ENCODE measurements at places on chromosomes 3 and 15.

DNA sequence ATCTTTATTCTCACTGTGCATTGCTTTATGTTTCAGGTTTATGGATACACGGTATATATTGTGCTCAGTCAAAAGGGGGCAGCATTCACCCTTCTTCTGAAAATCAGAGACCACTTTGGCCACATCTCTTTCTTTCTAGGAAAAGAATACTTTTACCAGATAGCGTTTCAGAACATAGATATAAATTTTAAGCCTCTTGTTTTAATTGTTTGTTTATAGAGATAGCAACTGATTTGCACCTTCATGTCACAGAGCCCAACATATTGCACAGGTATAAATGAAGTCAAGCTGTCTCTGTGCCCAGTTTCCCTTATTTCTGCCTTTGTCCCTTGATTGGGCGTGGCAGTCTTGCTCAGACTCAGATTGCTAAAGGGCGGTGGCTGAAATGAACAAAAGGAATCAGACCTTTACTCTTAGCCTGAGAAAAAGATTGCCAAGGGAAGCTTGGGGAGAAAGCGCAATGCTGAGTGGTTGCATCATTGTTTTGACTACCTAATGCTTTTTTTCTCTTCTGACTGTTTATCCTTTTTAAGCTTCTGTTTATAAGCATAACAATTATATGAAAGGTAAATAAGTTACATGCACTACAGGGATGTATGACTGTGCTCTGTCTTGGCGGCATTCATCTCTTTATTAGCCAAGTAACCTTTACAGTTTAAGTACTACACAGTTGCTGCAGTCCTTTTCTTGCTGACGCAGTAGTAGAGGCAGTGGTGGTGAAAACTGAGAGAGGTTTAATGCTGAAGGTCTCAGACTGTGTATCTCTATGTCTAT lies 70.8 kb upstream of the ZBTB20 start:
- DNase-seq: peak; percentile 64

DNA sequence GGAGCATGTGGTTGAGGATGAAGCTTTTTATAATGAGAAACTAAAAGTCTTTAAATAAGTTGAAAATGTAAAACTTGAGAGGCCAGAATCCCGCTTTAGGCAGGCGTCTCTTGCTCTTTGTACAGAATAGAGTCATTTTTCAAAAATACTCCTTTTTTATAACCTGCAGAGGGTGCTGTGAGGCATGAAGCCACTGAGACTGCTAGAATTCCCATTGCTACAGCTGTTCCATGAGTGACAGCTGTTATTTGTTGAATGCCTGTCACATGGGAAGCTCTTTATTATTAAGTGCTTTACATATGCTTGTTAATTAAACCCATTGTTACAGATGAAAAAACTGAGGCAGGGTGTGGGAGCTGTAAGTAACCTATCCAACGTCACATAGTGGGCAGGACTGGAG lies 18.5 kb downstream of the MINAR1 start:
- DNase-seq: no peak

- no peak for DNase-seq
These were observed 76.5 kb downstream of the MYH15 start for GRCh38 chr3:108433928-108434327.

GRCh38 chr15:83709241-83709640 lies 55.3 kb downstream of the ADAMTSL3 start:
- peak; percentile 48 for DNase-seq

- peak; percentile 86 for DNase-seq
These were observed 84.6 kb downstream of the ZBTB20 start for GRCh38 chr3:115062412-115062956.

GRCh38 chr3:45670991-45671390 lies 18.2 kb upstream of the SACM1L start:
- peak; percentile 96 for DNase-seq

DNA sequence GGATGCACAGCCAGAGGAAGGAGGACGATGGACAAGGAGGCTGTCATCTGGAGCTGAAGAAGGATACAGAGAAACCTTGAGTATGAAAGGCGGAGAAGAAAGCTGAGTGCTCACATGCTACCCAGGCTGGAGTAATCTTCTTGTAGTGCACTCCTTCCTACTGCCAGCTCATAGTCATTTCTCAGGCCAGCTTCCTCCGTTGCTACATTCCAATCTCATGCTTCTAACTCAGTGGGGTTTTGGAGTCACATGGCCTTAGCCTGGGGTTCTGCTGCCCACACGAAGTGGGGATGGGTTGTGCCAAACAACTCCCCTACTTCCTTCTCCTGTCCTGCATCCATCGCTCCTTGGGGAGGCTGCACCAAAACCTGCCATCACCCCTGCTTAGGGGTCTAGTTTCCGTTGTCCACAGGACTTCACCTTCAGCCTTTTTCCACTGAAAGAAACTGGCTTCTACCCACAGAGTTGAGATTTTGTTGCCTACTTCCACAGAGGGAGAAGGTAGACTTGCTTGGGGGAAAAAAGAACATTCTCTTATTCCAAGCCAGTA lies 239.9 kb downstream of the EPHB1 start:
- DNase-seq: peak; percentile 42

DNA sequence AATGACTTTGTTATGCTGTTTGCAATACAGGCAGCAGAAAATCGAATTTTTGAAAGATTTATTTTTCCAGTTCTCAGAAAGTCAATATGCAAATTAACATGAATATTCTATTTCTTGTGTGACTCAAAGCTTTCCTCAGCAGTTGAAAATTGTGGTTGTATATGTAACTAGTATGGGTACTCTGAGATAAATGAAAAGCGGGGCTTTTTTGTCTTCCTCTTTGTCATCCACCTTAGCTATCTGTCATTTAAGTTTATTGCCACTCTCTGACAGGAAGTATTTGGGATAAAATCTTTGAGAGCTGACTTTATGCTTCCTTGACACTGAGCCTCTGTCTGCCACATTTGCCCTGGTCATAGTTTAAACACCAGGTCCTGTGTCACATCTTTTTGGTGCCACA lies 91.5 kb downstream of the ATG7 start:
- no peak for DNase-seq

GRCh38 chr3:142120707-142121106 lies 28.6 kb downstream of the TFDP2 start:
- DNase-seq: no peak

DNA sequence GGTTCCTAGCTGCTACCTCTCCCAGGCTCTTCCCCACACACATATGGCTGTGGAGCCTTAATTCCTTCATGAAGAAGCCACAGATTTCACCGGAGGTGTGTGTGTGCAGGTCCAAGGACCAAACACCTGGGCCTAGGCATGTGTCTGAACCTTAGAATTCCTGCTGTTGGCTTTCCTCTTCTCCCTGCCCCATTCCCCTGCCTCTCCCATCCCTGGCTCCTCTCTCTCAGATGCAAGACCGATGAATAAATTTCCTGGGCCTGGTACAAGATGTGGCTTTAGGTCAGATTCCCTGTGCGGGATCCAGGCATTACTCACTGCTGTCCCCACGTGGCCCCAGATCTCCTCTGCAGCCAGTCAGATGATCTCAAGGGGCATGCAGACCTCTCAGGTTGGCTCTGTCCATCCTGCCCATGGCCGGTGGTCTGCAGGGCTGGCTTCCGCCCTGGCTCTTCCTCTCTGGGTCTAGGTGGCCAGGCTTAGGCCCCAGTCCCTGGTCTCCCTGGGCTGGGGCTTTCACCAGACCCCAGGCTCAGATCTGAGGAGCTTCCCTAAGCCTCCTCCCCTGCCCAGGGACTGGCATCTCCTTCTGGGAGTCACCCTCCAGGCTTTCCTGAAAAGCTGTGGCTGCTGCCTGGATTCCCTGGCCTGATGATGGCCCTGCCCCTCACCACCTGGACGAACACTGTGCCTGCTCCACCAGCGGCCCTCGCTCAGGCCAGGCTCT lies 20.5 kb downstream of the CCR9 start:
- peak; percentile 69 for DNase-seq

DNA sequence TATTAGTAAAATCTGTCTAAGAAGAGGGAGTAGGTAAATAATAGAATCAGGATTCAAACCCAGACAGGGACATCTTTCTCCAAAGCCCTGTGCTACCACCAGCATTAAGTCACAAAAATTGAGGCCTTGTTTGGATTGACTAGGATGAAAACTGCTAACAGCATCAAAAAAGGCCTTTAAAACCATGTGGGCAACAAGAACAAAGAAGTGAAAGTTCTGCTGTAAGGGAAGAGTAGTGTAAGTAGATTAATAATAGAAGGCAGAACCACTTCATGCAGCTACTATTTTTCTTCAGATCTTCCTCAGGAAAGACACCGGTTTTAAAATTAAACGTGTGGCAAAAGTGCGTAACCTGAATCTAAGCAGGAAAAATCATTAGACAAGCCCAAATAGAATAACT lies 15.3 kb upstream of the KBTBD12 start:
- no peak for DNase-seq

DNA sequence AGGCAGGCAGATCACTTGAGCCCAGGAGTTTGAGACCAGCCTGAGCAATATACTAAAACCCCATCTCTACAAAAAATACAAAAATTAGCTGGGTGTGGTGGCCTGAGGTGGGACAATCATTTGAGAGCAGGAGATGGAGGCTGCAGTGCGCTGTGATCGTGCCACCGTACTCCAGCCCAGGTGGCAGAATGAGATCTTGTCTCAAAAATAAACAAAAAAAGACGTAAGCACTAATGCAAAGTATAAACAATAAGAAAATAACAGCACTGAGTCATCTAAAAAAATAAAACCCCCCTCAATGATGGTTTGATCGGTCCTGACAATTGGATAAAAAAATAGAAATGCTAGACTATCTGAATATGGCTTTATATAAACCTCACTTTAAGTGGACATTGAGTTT lies 3.6 kb downstream of the PPP1R2 start:
- no peak for DNase-seq

- peak; percentile 2 for DNase-seq
These were observed 48.7 kb downstream of the NMNAT3 start for GRCh38 chr3:139629033-139629432.

DNA sequence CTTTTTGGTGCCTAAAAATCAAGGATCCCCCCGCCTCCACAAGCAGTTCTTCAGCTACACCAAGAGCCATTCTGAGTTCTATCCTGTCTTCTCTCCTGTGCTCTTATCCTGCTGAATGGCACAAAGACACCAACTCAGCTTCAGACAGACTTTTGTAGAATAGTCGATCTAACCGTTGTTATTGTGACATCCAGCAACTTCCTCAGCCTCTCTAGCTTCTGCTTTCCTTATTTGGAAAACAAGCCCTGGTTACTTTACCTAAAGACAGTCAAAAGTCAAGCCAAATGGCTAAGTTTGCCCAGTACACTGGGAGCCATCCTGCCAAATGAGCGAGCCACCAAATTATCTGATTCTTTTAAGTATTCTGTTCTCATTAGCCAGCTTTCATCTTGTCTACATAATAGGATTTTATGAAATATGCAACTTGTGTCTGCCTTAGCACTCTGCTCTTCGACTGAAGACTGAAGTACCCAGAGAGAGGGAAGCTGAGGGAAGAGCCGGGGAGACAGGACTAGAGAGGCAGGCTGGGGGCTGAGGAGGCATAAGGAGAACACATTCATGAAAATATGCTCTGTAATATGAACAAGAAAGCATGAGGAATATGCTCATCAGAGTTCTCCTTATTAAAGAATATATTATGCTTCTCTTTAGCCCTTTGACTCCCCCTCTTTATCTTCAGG lies 35.1 kb downstream of the LYZL4 start:
- no peak for DNase-seq

GRCh38 chr3:176554791-176555654 lies 642.3 kb downstream of the TBL1XR1 start:
- DNase-seq: no peak

DNA sequence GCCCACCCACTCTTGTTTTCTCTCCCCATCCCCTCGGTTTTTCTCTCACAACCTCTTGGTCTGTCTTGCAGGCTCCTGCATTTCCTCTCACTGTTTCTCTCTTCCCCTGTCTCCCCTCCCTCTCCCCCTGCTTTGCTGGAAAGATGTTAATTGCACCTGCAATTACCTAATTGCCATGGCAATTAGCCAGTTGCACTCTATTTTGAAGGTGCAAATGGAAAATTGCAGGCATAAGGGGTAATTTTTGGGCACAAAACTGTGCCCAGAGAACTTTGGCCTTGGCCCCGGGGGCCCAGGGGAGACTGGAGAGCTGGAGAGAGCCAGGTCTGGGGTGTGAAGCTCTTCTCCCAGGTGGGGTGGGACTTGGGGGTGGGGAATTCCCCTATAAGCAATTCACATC lies 164.5 kb upstream of the TLE3 start:
- DNase-seq: no peak

DNA sequence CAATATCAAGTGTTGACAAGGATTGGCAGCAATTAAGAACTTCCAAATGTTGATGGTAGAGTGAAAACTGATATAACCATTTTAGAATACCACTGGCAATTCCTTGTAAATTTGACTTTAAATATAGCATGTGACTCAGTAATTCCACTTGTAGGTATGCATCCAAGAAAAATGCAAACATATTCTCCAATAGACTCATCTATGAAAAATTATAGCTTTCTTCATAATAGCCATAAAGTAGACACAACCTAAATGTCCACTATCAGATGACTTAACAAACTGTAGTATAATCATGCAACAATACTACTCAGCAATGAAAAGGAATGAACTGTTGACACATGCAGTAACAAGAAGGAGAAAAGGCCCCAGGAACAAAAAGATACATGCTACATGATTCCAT lies 988.1 kb downstream of the FHIT start:
- no peak for DNase-seq

- DNase-seq: no peak
These were observed 11.0 kb upstream of the BFSP2 start for GRCh38 chr3:133388696-133389395.

DNA sequence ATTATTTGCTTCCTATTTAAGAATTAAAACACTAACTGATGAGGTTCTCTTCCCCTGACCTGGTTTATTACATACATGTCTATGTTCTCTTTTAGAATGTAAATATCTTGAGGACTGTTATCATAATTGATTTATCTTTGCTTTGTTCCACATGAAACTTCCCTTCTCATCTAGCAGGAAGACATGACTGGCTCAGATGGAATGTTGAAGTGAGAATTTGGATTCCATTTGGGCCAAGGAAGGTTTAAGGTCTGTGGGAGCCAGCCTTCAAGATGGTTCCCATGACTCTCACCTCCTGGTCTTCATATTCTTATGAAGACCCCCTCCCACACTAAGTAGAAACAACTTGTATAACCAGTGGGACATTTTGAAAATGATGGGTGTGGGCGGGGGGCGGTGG lies 222.2 kb upstream of the GADL1 start:
- peak; percentile 53 for DNase-seq

GRCh38 chr15:101378879-101379278 lies 83.8 kb upstream of the SNRPA1 start:
- no peak for DNase-seq

DNA sequence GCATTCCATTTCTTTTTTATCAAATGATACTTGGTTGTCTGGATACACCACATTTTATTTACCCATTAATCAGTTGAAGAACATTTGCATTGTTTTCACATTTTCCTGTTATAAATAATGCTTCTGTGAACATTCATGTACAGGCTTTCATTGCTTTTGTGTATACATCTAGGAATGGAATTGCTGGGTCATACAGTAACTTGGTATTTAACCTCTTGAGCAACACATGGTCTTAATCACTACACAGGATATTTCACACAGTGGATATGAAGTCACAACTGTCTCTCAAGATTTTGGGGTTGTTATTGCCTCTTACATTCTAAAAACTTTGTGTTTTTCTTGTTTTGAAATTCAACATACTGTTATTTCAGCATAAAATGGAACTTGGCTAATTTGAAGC lies 48.2 kb downstream of the C3orf85 start:
- no peak for DNase-seq

Measured in AG10803 (cell line).